ENCODE measurements at places on chromosomes 12 and 14.

DNA sequence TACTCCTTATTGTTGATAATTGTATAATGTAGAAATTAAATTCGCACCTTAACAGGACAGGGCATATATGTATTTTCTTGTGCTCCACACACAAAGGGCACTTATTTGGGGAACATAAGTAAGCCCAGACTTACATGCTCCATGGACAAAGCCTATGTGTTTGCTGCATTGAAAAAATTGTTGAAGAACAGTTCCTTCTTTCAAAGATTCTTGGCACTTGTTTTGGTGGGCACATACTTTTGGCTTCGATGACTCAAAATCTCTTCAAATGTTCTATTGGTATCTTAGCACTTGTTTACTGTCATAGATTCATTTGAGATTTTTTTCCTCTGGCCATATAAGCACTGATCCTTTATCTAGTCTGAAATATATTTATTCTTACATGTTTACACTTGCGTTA lies 1.4 kb upstream of the MAP4K5 start:
- DNase-seq: no peak

GRCh38 chr12:122043476-122043875 lies 21.8 kb downstream of the BCL7A start:
- DNase-seq: no peak

- DNase-seq: no peak
Observed at GRCh38 chr12:96985515-96986362, 78.7 kb downstream of the NEDD1 start.

GRCh38 chr12:55718015-55718414 lies 2.2 kb downstream of the BLOC1S1 start:
- no peak for DNase-seq

DNA sequence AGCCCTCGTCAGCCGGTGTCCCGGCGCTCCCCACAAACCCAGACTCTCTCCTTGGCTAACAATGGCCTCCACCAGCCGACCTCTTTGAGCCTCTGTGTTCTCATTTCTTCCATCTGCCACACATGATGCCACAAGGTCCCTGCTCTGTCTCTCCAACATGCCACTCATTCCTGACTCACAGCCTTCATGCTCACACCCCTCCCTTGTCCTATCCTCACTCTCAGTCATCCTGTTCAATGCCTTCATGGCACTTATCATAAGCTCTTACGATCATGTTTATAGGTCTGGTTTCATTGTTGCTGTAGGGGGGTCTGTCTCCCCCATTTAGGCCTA lies 9.6 kb upstream of the SERPINA11 start:
- DNase-seq: no peak

GRCh38 chr14:44529026-44529425 lies 21.9 kb upstream of the FSCB start:
- no peak for DNase-seq

- no peak for DNase-seq
Observed at GRCh38 chr12:98671459-98671858, 26.4 kb downstream of the APAF1 start.

- peak; percentile 83 for DNase-seq
Observed at GRCh38 chr12:64670919-64671639, 60.8 kb downstream of the RASSF3 start.

All from fibroblast of villous mesenchyme (primary cell).